ENCODE measurements at places on chromosomes 3 and 15. TPM values are rescaled to one million over a fixed set of nuclear protein-coding genes. Genes with fewer than 3 reads are reported as not detected.

Gene PLAAT1
- total RNA-seq = 0.17 TPM

Gene CYP11A1
- not detected for total RNA-seq

Gene NLGN1
- not detected for total RNA-seq

Gene TMEM212
- not detected for total RNA-seq

Gene CCR3
- not detected for total RNA-seq

Gene DNAH12
- total RNA-seq = 0.02 TPM

Gene DNAJC17
- total RNA-seq = 24.0 TPM

Gene APOD
- total RNA-seq = 0.86 TPM

Gene P2RY13
- not detected for total RNA-seq

Gene TF
- 0.57 TPM for total RNA-seq

Gene TM4SF18
- total RNA-seq = 36.3 TPM

Gene CDHR4
- total RNA-seq = 0.22 TPM

Gene RBMS3
- total RNA-seq = 0.51 TPM

Gene GPR62
- not detected for total RNA-seq

Gene FAM3D
- total RNA-seq = not detected

Gene PLCH1
- total RNA-seq = 0.71 TPM

Gene ATP13A4
- not detected for total RNA-seq

Gene DNAJA4
- not detected for total RNA-seq

Gene XCR1
- not detected for total RNA-seq

Gene GCSAM
- not detected for total RNA-seq

Gene IQGAP1
- total RNA-seq = 167 TPM

Gene GOLGA6L25
- total RNA-seq = not detected

Gene ARNT2
- total RNA-seq = 17.3 TPM

Gene CASR
- total RNA-seq = not detected

Gene SH2D7
- total RNA-seq = not detected

Gene CKMT1A
- total RNA-seq = 2.9 TPM

Gene FGD5
- total RNA-seq = not detected

Gene NEDD4
- 75.5 TPM for total RNA-seq

Gene SMCO1
- not detected for total RNA-seq

Gene PFN2
- 152 TPM for total RNA-seq

Gene ABI3BP
- total RNA-seq = 1.7 TPM

Gene NIT2
- 77.5 TPM for total RNA-seq

Gene P2RY14
- total RNA-seq = not detected

Gene CNBP
- total RNA-seq = 346 TPM

Gene CLEC3B
- total RNA-seq = not detected

Gene RTF1
- total RNA-seq = 17.8 TPM

Gene SYNM
- 37.2 TPM for total RNA-seq

Gene HRG
- total RNA-seq = not detected

Gene PSTPIP1
- total RNA-seq = not detected

Gene CORO2B
- total RNA-seq = 4.1 TPM

Gene TMCO5A
- total RNA-seq = not detected

Gene CPN2
- not detected for total RNA-seq

Gene SLC9C1
- total RNA-seq = not detected

Gene GOLGA6D
- not detected for total RNA-seq

Gene LEO1
- 44.0 TPM for total RNA-seq

Gene CNTN3
- not detected for total RNA-seq

Gene PCSK6
- 10.2 TPM for total RNA-seq

Gene TMC3
- not detected for total RNA-seq

Gene FURIN
- total RNA-seq = 62.0 TPM

Gene GRAMD1C
- 0.41 TPM for total RNA-seq

Gene CAND2
- total RNA-seq = 0.41 TPM

Gene TMEM40
- total RNA-seq = 0.27 TPM
